ENCODE measurements at places on chromosomes 11 and 22.

- DNase-seq: no peak
Measured at GRCh38 chr22:19396561-19396933, 35.0 kb downstream of the HIRA start.

DNA sequence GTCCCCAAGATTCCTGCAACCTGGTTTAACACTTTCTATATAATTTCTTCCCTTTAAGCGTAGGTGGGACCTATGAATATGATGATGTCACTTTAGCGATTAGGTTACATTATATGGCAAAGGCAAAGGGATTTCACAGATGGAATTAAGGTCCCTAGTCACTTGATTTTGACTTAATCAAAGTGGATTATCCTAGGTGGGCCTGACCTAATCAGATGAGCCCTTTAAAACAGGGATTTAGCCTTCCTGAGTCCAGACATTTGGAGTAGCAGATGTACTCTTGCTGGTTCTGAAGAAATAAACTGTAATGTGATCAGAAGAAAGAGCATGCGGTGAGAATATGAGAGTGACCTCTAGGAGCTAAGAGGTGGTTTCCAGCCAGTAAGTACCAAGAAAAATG lies 67.8 kb upstream of the LIN7C start:
- no peak for DNase-seq

GRCh38 chr22:46678785-46679700 lies 58.9 kb downstream of the GRAMD4 start:
- DNase-seq: no peak

- no peak for DNase-seq
Measured at GRCh38 chr11:122755409-122755808, 82.9 kb upstream of the CRTAM start.

DNA sequence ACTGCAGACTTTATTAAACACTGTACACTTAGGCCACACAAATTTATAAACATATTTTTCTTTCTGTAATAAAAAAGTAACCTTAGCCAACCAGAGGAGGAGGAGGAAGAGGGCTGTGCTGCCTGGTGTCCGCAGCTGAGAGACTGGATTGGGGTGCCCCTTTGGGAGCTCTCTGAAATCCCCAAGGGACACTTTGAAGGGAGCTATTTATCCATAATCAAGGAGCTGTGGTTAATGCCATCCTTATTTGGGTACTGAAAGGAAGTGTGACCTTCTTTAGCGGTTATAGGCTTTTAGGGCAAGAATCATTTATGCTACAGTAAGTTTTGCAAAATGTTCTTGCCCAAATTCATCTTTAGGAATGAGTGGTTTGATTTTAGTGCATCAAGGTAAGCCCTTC lies 125.8 kb downstream of the RASSF10 start:
- DNase-seq: no peak

GRCh38 chr11:76365038-76365679 lies 15.8 kb downstream of the THAP12 start:
- DNase-seq: no peak

DNA sequence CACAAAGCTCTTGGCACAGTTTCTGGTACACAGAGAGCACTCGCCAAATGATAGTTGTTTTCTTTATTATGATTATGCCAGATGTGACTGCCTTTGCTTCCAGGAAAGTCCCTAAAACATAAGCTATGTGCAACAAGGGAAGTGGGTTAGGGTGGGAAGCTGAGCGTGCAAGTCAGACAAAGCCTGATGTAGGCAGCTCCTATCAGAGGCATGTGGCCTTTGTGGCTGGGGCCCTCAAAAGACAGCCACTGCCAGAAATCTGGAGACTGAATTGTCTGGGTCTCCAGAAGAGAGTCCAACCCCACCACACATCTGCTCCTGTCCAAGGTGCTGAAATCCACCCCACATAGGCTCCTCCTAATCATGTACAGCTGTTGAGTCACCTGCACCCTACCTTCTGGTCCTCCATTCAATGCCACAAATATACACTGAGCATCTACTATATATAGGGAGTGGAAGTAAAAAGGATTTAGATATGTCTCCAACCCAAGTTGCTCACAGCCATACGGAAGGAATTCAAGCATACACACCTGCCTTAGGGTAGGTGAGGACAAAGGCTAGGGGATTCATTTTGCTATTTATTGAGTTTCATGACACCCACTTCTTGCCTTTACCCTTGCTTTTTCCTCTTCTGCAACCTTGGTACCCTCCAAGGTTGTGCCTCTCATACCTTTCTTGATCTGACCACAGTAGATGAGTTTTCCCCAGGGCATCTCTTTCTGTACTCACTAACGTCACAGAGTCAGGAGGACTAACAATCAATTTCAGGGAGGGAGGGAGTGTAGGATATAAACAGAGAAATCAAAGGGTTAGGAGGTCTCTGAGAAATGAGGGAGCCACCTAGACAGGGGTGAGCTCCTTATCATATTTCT lies 12.4 kb downstream of the SEC14L3 start:
- DNase-seq: no peak

DNA sequence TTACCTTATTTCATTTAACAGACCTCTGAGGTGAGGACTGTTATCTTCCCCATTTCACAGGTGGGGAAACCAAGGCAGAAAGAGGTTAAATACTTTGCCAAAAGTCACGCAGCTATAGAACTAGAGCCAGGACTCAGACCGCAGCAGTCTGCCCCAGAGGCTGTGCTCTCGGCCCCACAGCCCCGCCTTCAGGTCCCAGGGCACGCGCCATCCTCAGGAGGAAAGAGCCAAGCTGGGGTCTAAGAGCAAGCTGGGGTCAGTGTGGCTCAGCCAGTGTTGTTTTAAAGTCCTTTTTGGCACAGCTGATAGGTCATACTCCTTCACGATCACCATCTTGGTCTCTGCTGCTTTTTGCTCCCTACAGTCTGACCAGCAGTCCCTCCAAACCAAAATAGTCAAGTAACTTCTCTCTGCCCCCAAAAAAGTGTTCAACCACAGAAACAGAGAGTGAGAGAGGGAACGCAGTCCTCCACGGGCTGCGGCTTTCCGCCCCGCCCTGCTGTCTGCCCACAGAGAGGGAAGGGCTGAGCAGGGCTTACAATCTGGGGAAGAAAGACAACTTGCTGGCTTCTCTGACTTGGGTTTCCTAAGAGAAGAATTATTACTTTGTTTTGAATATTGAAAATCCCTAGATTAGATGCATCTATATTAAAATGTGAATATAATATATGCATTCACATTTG lies 137.2 kb upstream of the OPCML start:
- no peak for DNase-seq

- no peak for DNase-seq
Measured at GRCh38 chr22:49281467-49282340, 546.0 kb downstream of the BRD1 start.

DNA sequence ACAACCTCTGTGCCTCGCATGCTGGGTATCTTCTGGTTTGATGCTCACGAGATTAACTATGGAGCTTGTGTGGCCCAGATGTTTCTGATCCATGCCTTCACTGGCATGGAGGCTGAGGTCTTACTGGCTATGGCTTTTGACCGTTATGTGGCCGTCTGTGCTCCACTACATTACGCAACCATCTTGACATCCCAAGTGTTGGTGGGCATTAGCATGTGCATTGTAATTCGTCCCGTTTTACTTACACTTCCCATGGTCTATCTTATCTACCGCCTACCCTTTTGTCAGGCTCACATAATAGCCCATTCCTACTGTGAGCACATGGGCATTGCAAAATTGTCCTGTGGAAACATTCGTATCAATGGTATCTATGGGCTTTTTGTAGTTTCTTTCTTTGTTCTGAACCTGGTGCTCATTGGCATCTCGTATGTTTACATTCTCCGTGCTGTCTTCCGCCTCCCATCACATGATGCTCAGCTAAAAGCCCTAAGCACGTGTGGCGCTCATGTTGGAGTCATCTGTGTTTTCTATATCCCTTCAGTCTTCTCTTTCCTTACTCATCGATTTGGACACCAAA lies 516 bp downstream of the OR52J3 start:
- no peak for DNase-seq

DNA sequence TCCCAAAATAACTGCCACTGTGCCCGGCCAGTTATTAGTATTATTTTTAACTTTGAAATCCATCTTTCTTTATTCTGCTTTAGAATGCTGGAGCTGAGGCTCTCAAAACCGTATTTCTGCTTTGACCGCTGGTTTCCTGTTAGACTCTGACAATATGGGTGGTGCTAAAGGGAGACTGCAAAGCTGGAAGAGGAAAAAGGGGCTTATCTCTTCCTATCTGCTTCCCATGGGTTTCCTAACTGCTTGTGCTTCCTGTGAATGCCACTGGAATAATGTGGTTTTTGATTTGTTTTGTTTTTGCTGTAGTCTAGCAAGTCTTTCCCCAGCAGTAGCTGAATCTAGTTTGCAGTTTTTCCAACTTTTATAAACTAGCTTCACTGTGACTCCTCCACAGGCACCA lies 43.6 kb downstream of the XRRA1 start:
- no peak for DNase-seq

- DNase-seq: no peak
Measured at GRCh38 chr11:44777209-44778194, 50.7 kb downstream of the TSPAN18 start.

DNA sequence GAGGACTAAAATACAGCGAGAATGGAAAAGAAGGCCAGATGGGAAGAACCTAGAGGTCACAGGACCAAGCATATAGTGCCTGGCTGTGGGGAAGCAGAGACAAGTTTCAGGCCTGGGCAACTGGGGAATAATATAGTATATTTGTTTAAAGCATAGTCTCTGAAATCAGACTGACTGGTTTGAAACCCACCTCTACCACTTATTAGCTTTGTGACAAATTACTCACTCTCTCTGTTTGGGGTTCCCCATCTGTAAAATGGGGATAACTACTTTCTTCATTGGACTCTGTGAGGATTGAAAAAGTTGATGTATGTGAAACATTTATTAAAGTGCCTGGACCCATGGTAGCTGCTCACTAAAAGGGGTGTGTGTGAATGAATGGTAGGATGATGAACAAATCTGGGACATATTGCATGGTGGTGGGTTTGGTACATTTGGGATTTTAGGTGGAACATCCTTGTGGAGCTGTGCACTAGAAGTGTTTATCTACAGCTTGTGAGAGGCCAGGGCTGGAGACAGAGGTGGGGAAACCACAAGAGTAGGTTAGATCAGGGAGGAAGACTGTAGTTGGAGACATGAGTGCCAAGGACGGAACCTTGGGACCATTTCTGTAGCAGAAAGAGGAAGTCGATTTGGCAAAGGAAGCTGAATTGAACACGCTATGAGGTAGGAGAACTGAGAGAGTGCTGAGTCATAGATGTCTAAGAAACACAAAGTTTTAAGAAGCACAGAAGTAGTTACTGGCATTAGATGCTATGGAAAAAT lies 52.6 kb downstream of the SWAP70 start:
- DNase-seq: no peak

GRCh38 chr11:8082391-8083087 lies 1.5 kb downstream of the TUB start:
- no peak for DNase-seq

DNA sequence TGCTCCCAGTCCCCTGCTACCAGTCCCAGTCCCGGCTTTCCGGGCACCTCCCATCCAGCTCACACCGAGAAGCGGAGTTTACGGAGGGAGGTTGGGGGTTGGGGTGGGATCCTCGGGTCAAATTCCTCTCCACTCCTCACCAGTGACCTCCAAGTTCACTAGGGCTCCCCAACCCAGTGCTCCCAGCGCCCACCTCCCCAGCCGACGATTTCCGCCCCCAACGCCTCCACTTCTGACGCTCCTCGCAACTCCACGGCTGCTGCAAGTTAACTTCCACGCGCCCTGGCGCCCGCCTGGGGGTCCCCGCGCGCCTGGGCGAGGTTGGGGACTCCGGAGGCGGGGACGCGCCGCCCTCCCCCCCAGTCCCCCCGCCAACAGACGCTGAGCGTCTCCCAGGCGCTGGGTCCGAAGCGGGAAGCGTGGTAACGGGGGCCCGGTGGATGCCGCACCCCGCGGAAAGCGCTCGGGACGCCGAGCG lies 526 bp downstream of the TPST2 start:
- DNase-seq: peak; percentile 28

DNA sequence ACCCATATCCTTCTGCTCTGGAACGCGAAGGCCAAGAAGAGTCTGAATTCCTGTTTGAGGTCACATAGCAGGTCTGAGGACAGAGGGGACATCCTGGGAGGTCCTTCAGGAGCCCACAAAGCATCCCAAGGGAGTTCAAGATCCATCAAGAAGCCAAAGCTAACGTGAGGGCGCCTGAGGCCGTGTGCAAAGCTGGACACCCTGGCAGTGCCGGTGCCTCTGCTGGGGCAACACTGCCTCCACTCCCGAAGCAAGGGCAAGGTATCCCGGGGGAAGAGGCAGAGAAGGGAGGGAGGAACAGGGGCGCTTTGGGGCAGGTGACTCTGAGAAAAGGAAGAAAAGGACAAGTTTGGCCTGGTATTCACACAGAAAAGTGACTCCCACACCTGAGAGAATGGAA lies 50.3 kb upstream of the CDON start:
- DNase-seq: no peak

GRCh38 chr11:36056160-36056751 lies 112.4 kb downstream of the LDLRAD3 start:
- peak; percentile 63 for DNase-seq

DNA sequence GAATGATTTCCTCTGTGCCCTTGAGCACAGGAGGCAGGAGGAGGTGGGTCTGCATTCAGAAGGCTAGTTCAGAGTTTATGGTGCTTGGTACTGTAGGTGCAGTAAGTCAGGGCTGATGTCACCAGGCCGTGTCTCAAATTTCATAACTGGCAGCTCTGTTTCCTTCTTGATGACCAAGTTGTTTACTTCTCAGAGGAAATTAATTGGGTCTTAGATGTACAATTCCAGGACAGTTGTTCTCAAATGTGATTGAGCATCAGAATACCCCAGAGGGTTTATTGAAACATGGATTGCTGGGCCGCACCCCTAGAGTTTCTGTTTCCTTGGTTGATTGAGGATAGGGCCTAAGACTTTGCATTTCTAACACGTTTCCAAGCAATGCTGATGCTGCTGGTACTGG lies 6.2 kb downstream of the AMOTL1 start:
- DNase-seq: no peak

- DNase-seq: peak; percentile 90
Measured at GRCh38 chr11:67265633-67266448, 432 bp upstream of the GRK2 start.

GRCh38 chr11:38819981-38820380 lies 2221.9 kb upstream of the RAG2 start:
- DNase-seq: no peak

DNA sequence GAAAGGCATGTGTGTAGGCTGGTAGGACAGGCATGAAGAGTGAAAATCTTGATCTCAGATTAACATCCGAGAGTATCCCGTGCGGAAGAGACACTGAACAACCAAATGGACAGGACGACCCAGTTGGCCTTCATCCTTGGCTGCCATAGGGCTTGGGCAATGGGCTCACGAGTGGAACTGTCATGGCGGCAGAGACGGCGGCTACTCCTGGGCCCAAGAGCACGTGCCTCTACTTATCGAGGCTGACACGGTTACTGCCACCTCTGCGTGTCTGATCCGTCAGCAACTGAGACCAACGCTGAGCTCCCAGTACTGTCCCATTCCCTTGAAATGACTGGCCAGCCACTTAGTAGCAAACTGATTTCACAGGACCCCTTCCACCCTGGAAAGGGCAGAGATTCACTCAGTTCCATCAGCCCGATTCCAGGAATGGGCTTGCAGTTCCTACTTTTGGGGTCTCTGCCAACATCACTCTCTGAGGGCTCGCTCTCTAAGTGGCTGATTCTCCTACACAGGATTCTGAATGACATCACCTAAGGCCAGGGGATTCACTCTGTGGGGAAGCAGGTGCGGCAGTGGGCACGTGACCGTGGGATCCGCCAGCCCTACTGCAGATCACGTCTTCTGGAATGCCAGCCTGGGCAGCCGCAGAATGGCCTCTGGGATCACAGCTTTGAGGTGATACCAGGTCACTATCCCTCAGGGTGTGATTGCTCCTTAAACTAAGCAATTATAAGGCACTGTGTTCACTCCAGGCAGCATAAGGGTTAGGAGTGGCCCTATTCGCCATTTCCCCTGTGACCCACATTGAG lies 97.8 kb downstream of the RPS6KA4 start:
- no peak for DNase-seq

- DNase-seq: peak; percentile 19
Measured at GRCh38 chr11:1765871-1766718, 2.4 kb upstream of the CTSD start.

Data from glutamatergic neuron (in vitro differentiated cells).